ENCODE measurements at places on chromosomes 1 and 21.
A peak's percentile ranks its signal among the peaks of the same experiment; 100 is the strongest.

DNA sequence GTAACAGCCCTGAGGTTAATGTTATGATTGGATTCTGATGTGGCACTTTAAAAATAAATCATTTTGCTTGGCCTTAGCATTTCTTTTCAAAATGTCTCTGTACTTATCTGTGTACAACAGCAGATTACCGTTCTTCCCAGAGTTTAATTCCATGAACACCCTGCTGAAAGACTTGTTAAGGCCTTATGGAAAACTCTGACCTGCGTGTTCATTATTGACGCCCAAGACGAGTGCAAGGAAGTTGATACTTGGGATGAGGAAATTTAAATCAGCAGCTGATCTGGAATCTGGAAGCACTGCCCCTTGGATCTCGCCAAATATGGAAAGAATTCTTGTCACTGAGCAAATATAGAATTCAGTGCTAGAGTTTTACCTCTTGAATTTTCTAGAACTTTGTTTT is 6.7 kb downstream of the ERG start:
- DNase-seq: no peak

DNA sequence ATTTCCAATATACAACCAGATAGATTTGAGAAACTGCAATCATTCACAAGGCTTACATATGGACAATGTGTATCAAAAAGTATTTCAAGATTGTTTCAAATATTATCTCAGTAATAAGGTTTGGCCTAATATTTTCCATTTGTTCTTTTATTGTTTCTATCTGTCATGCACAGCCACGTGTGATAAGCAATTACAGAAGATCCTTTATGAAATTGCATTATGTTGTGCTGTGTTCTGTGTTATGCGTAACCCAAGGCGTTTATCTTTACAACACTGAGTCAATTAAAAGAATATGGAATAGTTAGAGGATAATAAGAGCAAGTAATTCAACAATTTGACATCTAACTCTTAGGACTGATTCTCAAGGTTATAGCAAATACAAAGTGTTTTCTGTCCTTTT is 1009.3 kb upstream of the PRMT6 start:
- DNase-seq: no peak

DNA sequence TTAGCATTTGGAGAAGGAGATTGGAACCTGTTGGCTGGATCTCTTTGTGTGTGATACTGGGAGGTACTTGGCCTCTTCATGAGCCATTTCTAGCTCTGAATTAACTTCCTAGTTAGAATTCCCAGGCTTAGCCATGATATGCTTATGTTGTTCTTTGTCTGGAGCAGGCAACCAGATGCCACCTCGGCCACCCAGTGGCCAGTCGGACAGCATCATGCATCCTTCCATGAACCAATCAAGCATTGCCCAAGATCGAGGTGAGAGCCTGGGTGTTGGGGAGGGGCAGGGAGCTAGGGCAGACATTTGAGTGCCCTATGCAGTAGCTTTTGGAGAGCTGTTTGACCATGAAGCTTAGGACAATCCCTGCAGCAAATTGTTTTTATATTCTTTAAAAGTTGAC is 26.5 kb upstream of the PIGV start:
- no peak for DNase-seq

DNA sequence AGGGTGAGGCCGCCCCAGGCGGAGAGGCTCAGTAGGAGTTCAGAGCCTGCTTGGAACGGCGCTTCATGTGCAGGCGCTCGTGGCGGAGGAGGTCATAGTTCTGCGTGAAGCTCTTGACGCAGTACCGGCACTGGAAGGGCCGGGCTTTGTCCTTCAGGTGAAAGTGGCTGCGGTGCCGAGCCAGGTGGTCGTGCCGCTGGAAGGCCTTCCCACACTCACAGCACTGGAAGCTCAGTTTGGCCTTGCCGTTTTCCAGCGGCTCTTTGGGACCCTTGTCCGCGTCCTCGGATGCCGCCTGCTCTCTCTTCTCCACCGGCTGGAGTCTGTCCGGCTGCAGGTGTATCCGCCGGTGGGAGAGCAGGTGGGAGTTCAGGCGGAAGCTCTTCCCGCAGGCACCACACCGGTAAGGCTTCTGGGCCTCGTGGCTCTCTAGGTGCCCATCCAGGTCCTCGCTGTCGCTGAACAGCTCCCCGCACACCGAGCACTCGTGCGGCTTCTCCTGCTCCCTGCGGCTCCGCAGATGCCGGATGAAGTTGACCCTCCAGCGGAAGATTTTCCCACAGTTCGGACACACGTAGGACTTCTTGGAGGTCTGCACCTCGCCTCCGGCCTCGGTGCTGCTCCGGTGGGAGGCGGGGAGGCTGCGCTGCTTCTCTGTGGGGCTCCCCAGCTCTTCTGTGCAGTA is 31.0 kb downstream of the ZNF496 start:
- no peak for DNase-seq

- peak; percentile 10 for DNase-seq
Observed at GRCh38 chr1:51433269-51433971, 85.6 kb downstream of the EPS15 start.

- DNase-seq: no peak
Observed at GRCh38 chr1:7580923-7581753, 190.0 kb upstream of the VAMP3 start.

GRCh38 chr1:48771561-48771960 is 5.1 kb downstream of the BEND5 start:
- no peak for DNase-seq

GRCh38 chr1:45170151-45170742 is 36.2 kb downstream of the ZSWIM5 start:
- no peak for DNase-seq

DNA sequence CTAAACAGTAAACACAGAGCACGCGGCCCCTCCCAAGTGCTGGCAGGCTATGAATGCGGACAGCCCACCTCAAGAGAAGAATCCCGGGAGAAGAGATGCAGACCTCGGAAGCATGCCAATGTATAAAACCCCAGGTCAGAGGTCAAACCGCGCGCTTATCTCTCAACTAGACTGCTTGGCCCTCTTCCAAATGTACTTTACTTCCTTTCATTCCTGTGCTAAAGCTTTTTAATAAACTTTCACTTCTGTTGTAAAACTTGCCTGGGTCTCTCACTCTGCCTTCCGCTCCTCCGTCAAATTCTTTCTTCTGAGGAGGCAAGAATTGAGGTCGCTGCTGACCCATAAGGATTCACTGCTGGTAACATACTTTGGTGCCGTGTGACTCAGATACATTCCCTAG is 216.0 kb downstream of the S1PR1 start:
- no peak for DNase-seq

- no peak for DNase-seq
Observed at GRCh38 chr1:150018165-150018564, 7.6 kb upstream of the OTUD7B start.

DNA sequence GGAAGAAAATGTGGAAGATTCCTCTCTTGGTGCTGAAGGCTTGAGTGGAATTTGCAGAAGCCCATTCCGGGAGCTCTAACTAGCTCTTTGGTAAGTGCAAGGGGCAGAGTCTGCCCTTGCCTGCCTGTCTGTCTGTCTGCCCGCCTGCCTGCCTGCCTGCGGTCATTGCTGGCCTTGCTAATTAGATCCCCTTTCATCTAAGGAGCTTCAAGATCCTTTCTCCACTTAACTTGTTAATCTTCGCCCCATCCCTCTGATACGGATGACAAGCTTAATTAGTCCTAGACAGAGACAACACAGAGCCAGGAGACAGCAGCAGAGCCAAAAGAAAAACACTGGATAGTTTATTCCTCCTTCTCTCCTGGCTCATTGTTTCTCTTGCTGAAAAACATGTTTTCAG is 80.2 kb upstream of the GADD45A start:
- DNase-seq: no peak

DNA sequence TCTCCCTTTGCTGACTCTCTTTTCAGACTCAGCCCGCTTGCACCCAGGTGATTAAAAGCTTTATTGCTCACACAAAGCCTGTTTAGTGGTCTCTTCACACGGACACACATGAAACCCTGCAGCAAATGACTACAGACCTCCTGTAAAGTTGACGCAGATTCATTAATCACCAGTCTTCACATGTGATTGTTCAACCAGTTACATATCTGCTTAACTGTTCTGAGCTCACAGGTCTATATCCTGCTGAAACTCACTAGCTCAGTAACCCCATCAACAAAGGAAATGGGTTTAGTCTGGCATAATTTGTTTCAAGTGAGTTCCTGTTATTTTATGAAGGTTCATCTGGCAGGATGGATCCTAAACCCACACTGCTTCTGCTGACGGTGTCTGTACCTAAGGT is 68.4 kb upstream of the GJA8 start:
- DNase-seq: no peak

DNA sequence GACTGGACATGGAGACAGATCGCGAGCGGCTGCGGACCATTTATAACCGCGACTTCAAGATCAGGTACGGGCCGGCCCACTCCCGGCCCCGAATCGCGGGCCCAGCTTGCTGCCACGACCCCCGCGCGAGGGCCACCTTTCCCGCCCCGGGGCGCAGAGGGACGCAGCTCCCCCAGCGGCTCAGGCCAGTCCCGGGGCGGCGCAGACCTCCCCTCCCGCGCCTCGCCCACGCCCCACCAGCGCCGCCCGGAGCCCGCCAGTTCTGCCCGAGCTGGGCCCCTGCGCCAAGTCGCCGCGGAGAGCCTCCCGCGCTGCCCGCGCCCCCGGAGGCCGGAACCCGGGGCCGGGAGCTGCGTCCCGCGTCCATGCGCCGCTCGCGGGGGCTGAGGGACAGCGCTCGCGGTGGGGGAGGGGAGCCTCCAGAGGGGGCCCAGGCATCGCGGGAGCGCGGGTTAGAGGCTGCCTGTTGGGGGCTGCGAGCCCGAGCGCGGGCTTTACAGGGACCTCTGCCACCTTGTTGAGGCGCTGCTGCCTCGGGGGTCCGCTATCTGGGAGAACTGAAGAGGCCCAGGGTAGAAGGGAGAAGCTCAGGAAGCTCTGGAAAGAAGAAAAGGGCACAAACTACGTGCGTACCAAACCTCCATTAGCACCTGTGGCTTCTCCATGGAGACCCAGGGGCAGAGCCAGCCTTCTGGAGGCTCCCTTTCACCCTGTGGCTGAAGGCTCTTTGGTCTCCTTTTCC is 698 bp downstream of the MOV10 start:
- DNase-seq: peak; percentile 13

DNA sequence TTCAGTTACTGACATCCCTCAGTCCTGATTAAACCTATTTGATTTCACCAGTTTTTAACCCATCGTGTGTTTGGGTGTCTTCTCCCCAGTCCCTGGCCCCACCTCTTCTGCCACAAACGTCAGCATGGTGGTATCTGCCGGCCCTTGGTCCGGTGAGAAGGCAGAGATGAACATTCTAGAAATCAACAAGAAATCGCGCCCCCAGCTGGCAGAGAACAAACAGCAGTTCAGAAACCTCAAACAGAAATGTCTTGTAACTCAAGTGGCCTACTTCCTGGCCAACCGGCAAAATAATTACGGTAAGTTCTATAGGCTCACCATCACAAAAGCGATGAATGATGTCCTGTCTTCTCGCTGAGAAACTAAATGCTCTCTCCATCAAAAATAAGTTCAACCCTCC is 28.7 kb downstream of the NBPF3 start:
- no peak for DNase-seq

GRCh38 chr1:201636097-201636496 is 97.2 kb downstream of the NAV1 start:
- no peak for DNase-seq

DNA sequence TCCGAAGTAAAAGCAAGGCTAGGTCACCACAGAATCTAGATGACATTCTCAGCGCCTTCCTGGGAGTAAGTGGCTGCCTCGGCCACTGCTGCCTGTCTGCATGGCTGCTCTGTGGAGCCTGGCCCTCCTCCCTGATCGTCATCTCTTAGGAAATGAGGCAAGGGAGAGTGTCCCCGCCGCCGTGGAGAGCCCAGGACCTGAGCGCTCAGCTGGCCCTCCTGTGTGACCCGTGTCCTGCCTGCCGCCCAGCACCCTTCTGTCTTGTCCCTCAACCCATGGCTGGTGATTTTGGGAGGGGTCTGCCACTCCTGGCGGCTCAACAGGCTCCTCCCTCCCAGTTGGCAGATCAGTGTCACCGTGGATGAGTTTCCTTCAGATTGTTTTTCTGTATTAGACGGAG is 156.4 kb upstream of the COL6A1 start:
- DNase-seq: no peak

- no peak for DNase-seq
Observed at GRCh38 chr1:81802707-81803430, 2.1 kb downstream of the ADGRL2 start.

DNA sequence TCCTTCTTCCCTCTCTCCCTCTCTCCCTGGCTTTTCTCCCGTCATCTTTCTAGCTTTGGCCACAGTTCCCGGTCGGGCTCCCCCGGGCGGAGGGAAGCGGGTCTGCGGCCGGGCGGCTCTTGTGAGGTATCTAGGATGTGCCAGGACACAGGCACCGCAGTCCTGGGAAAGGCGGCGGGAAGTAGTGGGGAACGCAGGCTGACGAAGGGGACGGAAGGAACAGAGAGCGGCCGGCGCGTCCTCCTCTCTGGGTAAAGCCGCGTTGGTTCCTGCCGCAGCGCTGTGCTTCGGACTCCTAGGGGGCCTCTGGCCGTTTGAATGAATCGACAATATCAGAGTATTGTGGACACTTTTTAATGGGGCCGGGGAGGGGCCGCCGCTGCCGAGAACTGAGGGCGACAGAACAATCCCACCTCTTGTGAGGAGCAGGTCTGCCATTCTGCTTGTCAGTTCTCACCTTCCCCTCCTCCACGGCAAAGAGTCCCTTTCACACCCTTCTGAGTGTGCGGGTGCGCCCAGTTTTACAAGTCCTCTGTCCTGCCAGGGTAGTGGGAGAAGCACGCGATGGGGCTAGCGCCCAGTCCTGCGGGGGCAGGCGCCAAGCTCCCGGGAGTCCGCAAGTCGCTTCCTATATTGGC is 1.2 kb upstream of the LHX9 start:
- DNase-seq: peak; percentile 75

- peak; percentile 53 for DNase-seq
Observed at GRCh38 chr21:25895565-25896205, 160.9 kb downstream of the GABPA start.

- DNase-seq: no peak
Observed at GRCh38 chr1:57363165-57363564, 60.7 kb downstream of the DAB1 start.

GRCh38 chr1:33899746-33900145 is 35.9 kb downstream of the HMGB4 start:
- no peak for DNase-seq

GRCh38 chr1:230138561-230139239 is 71.7 kb downstream of the GALNT2 start:
- DNase-seq: no peak

DNA sequence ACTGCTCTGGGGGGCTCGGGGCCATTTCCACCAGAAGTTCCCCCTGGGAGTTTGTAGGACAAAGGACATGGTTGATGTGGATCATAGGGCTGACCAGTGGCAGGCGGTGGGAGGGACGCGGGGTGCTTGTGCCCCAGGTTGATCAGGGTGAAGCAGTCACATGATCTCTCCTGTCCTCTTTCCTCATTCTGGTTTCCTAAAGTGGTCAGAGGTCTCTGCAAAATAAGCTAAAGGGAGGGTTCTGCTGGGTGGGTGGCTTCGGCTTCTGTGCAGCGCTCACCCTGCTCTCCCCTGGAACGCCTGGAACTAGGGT is 9.2 kb downstream of the PDXK start:
- no peak for DNase-seq

- peak; percentile 76 for DNase-seq
Observed at GRCh38 chr1:91098299-91098906, 76.6 kb upstream of the ZNF644 start.

DNA sequence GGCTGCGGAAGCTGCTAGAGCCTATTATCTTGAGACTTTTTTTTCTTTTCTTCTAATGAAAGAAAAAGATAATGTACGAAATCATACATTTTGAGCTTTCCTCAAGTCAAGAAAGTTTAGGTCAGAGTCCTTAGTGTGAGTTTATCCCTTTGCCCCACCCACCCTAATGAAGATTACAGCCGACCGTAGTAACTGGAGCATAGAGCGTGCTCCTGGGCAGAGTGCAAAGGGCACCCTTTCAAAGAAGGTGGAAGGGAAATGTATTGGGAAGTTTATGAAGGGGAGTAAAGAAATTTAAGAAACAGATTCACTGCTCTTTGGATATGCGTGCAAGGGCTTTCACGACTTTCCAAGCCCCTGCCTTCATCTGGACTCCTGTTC is 17.2 kb downstream of the GNG12 start:
- no peak for DNase-seq

Measured in A172 (cell line).